Fibroblast of lung (primary cell): ENCODE measurements at places on chromosomes 11 and 22. TPM values are rescaled to one million over a fixed set of nuclear protein-coding genes. Genes with fewer than 3 reads are reported as not detected.

The TMPRSS13 gene
- not detected in 2 replicates for total RNA-seq

The DTX4 gene
- 3.1 and 4.8 TPM in 2 replicates for total RNA-seq

The C11orf86 gene
- total RNA-seq, result not detected in 2 replicates

The FREY1 gene
- 0.77 and 0.83 TPM in 2 replicates for total RNA-seq

GRCh38 chr22:48711669-48712068 lies 1116.0 kb downstream of the BRD1 start:
- H3K4me3 ChIP-seq, result no peak overlapping the region
- H3K27me3 ChIP-seq, result no peaks in the 10 kb centered on the region
- no peak for DNase-seq
- H3K36me3 ChIP-seq, result no peaks in the 10 kb centered on the region
- H3K27ac ChIP-seq, result no peak overlapping the region

GRCh38 chr11:71548716-71549151 lies 514 bp downstream of the KRTAP5-9 start:
- DNase-seq, result no peak
- H3K36me3 ChIP-seq, result no peaks in the 10 kb centered on the region
- H3K27ac ChIP-seq, result no peak overlapping the region
- H3K4me3 ChIP-seq, result no peak overlapping the region
- H3K4me1 ChIP-seq, result no peaks in the 10 kb centered on the region

GRCh38 chr22:46104170-46104880 lies 46.0 kb upstream of the PPARA start:
- DNase-seq, result no peak
- peaks cover 77% of the 10 kb centered on the region for H3K36me3 ChIP-seq
- peak overlapping the region; percentile 74 for H3K27ac ChIP-seq

GRCh38 chr11:86578727-86579405 lies 93.5 kb downstream of the ME3 start:
- H3K27ac ChIP-seq, result no peak overlapping the region
- H3K27me3 ChIP-seq, result no peaks in the 10 kb centered on the region
- H3K4me1 ChIP-seq, result peaks cover 9% of the 10 kb centered on the region
- DNase-seq, result no peak
- no peak overlapping the region for H3K4me3 ChIP-seq

DNA sequence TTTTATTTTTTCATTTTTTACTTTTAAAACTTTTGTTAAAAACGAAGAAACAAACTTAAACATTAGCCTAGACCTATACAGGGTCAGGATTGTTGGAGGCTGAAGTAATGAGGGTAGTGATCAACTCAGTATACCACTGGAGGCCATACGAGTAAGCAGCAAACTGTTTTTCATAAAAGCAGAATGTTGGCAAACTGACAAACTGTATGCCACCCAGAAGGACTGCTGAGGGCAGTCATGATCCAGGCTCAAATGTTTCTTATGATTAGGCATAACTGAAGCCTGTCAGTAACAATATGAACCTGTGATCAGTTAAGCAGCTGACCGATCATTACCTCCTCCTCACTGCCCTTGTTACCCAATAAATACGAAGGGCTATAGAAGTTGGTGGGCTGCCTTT lies 10.2 kb upstream of the SC5D start:
- H3K27me3 ChIP-seq, result peaks cover 22% of the 10 kb centered on the region
- no peaks in the 10 kb centered on the region for H3K4me1 ChIP-seq
- no peak overlapping the region for H3K27ac ChIP-seq
- H3K36me3 ChIP-seq, result no peaks in the 10 kb centered on the region

- H3K27me3 ChIP-seq, result no peaks in the 10 kb centered on the region
- H3K4me1 ChIP-seq, result no peaks in the 10 kb centered on the region
- H3K27ac ChIP-seq, result no peak overlapping the region
- no peaks in the 10 kb centered on the region for H3K36me3 ChIP-seq
- H3K4me3 ChIP-seq, result no peak overlapping the region
Measured at GRCh38 chr11:43270468-43270867, 41.3 kb upstream of the API5 start.

- H3K4me3 ChIP-seq, result no peak overlapping the region
- no peaks in the 10 kb centered on the region for H3K36me3 ChIP-seq
- H3K4me1 ChIP-seq, result peaks cover 4% of the 10 kb centered on the region
- DNase-seq, result no peak
Measured at GRCh38 chr11:122268601-122269130, 152.7 kb upstream of the BLID start.

GRCh38 chr11:102478673-102479299 lies 26.2 kb upstream of the TMEM123 start:
- no peak overlapping the region for H3K4me3 ChIP-seq
- H3K27me3 ChIP-seq, result no peaks in the 10 kb centered on the region
- H3K27ac ChIP-seq, result no peak overlapping the region
- no peaks in the 10 kb centered on the region for H3K4me1 ChIP-seq

DNA sequence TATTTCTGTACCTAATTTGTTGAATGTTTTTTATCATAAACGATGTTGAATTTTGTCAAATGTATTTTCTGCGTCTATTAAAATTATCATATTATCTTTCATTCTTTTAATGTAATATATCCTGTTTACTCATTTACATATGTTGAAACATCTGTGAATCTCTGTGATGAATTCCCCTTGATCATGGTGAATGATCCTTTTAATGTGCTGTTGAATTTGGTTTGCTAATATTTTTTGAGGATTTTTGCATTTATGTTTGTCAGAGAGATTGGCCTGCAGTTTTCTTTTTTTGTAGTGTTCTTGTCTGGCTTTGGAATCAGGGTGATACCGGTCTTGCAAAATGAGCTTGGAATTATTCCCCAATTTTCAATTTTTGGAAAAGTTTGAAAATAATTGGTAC lies 569.3 kb upstream of the CCDC179 start:
- H3K4me3 ChIP-seq, result no peak overlapping the region
- H3K4me1 ChIP-seq, result no peaks in the 10 kb centered on the region
- no peaks in the 10 kb centered on the region for H3K36me3 ChIP-seq
- DNase-seq, result no peak

DNA sequence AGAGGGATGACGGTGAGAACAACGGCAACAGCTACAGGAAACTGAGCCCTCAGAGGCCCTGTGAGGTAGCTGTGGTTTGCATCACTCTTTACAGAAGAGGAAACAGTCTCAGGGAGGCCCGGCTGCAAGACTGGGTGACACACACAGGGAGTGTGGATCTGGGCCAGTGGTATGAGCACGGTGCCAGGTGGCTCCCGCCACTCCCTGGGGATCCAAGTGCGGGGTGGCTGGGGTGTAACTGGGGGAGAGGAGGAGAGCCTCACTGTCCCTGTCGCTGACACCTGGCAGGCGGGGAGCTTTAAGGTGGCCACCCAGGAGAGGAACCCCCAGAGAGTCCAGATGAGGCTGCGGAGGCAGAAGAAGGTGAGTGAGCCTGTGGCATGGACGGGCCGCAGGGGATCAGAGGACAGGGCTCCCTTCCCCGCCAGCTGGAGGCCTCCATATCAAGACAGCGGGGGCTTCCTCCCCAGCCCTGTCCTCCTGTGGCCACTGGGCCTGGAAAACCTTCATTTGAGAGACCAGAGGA lies 5.6 kb downstream of the RGL4 start:
- no peak overlapping the region for H3K27ac ChIP-seq
- DNase-seq, result peak; percentile 46
- no peaks in the 10 kb centered on the region for H3K36me3 ChIP-seq
- no peak overlapping the region for H3K4me3 ChIP-seq

DNA sequence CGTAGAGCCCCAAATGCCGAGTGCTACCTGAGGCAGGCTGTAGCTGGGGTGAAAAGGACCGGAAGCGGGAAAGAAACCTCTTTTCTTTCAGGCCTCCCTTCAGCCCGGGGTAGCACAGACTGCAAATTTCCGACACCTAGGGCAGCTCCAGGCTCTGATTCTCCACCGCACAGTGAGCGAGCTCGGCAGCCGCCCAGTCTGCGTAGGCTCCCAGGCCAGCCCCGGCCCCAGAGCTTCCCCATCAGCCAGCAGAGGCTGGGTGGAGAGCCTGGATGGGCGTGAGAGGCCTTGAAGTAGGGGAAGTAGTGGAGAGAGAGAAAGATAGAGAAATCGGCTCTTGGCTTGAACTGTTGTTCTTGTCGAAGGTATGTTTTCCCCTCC lies 9.3 kb upstream of the PAX6 start:
- DNase-seq, result no peak
- H3K27me3 ChIP-seq, result peaks cover 92% of the 10 kb centered on the region
- no peaks in the 10 kb centered on the region for H3K4me1 ChIP-seq
- H3K4me3 ChIP-seq, result no peak overlapping the region

- no peak overlapping the region for H3K4me3 ChIP-seq
- H3K36me3 ChIP-seq, result no peaks in the 10 kb centered on the region
- DNase-seq, result no peak
- H3K4me1 ChIP-seq, result no peaks in the 10 kb centered on the region
- H3K27ac ChIP-seq, result no peak overlapping the region
Measured at GRCh38 chr22:35230417-35230816, 26.9 kb upstream of the HMGXB4 start.

GRCh38 chr11:47413351-47413750 lies 5.0 kb downstream of the SLC39A13 start:
- H3K27ac ChIP-seq, result peak overlapping the region; percentile 59
- DNase-seq, result no peak
- peaks cover 45% of the 10 kb centered on the region for H3K36me3 ChIP-seq

DNA sequence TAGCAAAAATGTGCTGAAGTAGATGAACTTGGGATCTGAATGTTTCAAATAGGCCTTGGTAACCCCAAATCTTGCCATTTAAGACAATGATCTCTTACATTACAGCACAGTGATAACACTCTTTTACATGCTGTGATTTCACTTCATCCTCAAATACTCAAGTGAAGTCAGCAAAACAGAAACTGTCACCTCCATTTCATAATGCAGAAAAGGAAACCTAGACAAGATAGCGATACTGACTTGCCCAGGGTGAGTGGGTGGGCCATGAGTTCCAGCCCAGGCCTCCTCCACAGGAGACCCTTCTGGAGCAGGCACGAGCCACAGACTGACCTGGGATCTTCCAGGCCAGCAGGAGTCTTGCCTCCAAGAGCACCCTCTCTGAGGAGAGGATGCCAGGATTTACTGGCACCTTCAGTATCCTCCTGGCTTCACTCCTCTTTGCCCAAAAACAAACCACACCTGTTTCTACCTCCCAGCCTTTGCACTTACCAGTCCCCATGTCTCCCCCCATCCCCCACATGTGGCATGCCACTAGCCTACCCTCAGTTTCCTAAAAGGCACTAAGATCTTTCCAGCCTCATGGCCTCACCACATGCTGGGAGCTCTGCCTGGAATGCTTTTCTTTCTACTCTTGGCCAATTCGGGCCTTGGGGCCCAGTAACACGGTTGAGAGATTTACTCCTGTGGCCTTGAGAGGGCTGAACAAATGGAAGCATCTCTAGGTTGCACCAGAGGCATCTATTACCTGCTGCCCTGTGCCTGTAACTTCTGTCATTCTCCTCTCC lies 1.9 kb upstream of the DGAT2 start:
- H3K27me3 ChIP-seq, result peaks cover 36% of the 10 kb centered on the region
- DNase-seq, result no peak
- no peaks in the 10 kb centered on the region for H3K36me3 ChIP-seq
- H3K27ac ChIP-seq, result no peak overlapping the region
- H3K4me1 ChIP-seq, result no peaks in the 10 kb centered on the region

DNA sequence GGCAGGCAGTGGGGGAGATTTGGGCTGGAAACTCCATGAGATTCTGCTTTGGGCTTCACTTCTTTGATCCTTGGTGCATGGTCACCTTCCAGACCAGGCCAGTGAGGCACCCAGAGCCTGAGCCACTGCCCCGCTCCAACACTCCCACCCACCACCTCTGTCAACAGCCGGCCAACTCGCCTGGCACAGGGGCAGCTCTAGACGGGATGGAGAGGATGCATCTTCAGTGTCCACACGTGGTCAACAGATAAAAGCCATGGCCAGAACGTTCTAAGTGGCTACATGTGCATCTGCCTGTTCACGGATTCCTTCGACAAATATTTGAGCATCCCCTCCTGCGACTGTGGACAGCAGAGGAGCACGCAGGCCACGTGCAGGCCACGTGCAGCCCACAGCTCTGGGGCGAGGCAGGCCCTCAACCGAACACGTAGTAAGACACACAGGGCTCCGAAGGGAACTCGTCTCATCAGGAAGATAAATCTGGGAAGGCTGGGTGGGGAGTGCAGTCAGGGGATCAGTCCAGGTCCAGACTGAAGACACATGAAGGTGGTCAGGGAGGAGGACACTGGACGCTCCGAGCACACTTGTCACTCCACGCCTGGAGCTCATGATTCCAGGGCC lies 1.2 kb downstream of the LRRC56 start:
- H3K4me1 ChIP-seq, result no peaks in the 10 kb centered on the region
- no peak overlapping the region for H3K27ac ChIP-seq
- no peaks in the 10 kb centered on the region for H3K27me3 ChIP-seq
- no peak for DNase-seq
- H3K36me3 ChIP-seq, result peaks cover 2% of the 10 kb centered on the region
- H3K4me3 ChIP-seq, result no peak overlapping the region

- peak; percentile 22 for DNase-seq
- H3K27ac ChIP-seq, result no peak overlapping the region
- H3K4me1 ChIP-seq, result no peaks in the 10 kb centered on the region
Measured at GRCh38 chr22:47139013-47139789, 376.8 kb downstream of the TBC1D22A start.

DNA sequence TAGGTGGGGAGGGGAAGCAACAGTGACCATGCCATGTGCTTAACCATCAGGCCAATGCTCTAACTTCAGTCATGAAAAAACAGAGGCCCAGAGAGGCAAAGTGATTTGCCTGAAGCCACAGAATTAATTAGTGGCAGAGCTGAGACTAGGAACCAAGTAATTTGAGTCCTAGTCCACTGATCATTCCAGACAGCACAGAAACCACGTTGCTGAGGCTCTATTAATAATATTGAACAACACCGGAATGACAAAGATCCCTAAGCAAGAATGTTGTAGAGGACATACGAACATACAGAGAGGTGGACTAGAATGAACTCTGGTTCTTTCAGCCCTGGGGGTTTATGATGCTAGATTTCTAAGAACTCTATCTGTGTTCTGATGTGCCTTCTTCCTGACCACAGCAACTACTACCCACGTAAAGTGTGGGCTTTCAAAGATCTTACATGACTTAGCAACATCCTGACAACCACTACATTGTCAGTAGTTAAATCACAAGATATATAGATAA lies 92.3 kb downstream of the GAB2 start:
- H3K4me3 ChIP-seq, result no peak overlapping the region
- no peaks in the 10 kb centered on the region for H3K4me1 ChIP-seq
- no peaks in the 10 kb centered on the region for H3K27me3 ChIP-seq
- DNase-seq, result no peak
- no peaks in the 10 kb centered on the region for H3K36me3 ChIP-seq

GRCh38 chr11:68979931-68980775 lies 633 bp downstream of the MRGPRD start:
- H3K27me3 ChIP-seq, result peaks cover 10% of the 10 kb centered on the region
- no peak overlapping the region for H3K4me3 ChIP-seq
- no peak overlapping the region for H3K27ac ChIP-seq
- no peak for DNase-seq
- no peaks in the 10 kb centered on the region for H3K4me1 ChIP-seq

- H3K27ac ChIP-seq, result no peak overlapping the region
- peaks cover 14% of the 10 kb centered on the region for H3K36me3 ChIP-seq
- no peaks in the 10 kb centered on the region for H3K27me3 ChIP-seq
- DNase-seq, result no peak
- H3K4me3 ChIP-seq, result no peak overlapping the region
Measured at GRCh38 chr11:43403357-43404231, 44.9 kb downstream of the TTC17 start.
